ENCODE measurements at places on chromosomes 3 and 15.
A peak's percentile ranks its signal among the peaks of the same experiment; 100 is the strongest.

DNA sequence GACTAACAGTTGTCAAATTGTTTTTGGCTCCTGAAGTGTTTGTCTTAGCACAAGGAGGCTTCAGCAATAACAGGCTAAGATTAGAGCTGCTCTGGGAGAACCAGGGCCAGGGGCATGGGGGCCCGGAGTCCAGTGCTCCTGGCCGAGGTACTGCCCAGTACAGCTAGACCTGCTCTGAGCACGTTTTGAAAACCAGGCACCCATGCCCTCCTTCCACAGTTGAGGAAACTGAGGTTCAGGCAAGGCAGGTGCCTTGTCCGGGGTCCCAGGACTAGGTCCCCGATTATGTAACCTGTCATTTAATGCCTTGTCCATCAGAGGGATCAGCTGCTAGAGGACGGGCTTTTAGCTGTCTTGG lies 19.2 kb downstream of the KBTBD13 start:
- H3K4me1 ChIP-seq, result no peaks in the 10 kb centered on the region
- H3K27me3 ChIP-seq, result no peaks in the 10 kb centered on the region
- DNase-seq, result no peak
- no peak overlapping the region for H3K4me3 ChIP-seq

DNA sequence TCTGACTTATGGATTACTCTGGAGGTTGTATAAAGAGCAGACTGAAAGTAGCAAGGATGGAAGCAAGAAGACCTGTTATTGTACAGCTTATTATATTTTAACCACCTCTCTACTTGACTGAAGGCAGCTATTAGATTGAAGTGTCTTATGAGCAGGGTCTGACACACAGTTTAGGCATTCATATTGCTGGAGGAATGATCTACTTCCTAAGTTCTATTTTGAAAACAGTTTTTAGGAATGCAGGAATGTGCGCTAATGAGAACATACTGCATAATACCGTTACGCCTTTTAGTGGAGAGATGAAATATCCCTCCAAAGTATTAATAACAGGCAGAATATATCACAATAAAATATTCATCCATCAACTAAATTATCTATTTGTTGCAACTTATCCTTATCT lies 193.3 kb downstream of the ISL2 start:
- H3K4me3 ChIP-seq, result no peak overlapping the region
- H3K36me3 ChIP-seq, result no peaks in the 10 kb centered on the region
- DNase-seq, result no peak
- no peaks in the 10 kb centered on the region for H3K27me3 ChIP-seq
- no peaks in the 10 kb centered on the region for H3K4me1 ChIP-seq
- no peak overlapping the region for H3K27ac ChIP-seq

GRCh38 chr15:79779746-79780145 lies 117.1 kb downstream of the MTHFS start:
- no peak overlapping the region for H3K27ac ChIP-seq
- H3K4me1 ChIP-seq, result no peaks in the 10 kb centered on the region
- no peak for DNase-seq
- H3K4me3 ChIP-seq, result no peak overlapping the region
- no peaks in the 10 kb centered on the region for H3K36me3 ChIP-seq

DNA sequence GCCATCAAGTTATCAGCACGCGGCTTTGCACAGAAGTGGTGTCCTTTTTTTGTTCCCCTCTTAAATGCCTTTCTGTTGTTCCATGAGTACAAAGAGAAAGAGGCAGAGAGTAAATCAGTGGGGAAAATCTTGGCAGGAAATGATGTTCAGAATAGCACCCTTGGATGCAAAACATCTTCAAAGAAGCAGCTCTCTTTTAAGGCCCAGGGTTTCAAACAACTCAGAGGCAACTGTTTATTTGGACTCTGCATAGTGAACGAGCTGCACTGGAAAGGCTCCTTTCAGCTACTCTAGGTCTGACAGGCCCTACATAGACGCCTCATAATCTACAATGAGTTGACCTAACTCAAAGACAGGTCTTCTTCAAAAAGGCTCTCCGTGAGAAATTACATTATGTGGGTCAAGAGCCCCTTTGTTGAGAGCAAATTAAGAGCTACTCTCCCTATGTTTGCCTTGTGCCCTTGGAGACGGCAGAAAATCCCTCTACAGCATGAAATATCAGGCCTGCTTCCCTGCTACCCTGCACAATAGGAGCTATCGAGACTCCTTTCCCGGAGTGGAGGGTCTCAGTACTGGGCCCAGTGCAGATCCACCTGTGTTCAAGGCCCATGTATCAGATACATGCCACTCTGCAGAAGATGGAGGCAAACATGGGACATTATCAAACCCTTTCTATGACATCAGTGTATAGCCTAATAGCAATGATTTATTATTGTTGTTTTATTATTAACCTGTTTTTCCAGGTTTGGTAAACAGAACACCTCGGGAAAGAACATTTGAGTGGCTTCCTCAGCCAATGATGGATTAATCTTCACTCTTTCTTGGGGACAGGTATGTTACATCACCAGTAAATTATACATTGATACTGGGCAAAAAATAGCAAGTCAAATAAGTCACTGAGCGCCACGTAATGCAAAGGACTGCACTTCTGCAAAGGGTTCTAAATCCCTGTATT lies 53.1 kb downstream of the HEG1 start:
- no peaks in the 10 kb centered on the region for H3K4me1 ChIP-seq
- H3K4me3 ChIP-seq, result no peak overlapping the region
- no peaks in the 10 kb centered on the region for H3K27me3 ChIP-seq
- H3K36me3 ChIP-seq, result peaks cover 79% of the 10 kb centered on the region

DNA sequence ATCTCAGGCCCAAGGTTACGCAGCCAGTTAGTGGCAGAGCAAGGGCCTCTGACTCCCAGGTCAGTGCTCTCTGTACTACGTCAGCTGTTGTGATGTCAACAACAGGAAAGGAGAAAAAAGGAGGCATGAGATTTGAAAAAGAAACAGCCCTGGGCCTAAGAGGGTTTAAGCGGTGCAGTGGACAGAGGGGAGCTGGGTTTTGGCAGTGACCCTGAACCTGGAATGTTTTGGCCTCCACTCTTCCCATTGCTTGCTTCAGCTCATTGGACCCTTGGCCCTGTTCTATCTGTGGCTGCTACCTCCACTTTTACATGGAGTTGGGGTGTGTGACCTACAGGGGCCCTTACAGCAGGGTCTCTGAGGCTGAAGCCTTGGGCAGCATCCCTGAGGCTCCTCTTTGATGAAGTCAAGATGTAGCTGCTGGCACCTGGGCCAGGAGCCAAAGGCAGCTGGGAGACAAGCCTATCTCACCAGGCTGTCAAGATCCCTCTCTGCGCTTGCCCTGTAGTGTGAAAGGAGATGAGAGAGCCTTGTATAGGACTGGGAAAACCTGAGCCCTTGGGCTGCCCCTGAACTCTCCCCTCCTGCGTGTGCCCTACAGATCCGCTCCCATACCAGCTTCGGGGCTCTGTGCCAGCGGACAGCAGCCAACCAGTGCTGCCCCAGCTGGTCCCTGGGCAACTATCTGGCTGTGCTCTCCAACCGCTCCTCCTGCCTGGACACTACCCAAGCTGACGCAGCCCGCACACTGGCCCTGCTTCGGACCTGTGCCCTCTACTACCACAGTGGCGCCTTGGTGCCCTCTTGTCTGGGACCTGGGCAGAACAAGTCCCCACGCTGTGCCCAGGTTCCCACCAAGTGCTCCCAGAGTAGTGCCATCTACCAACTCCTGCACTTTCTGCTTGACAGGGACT lies 8.7 kb downstream of the DISP2 start:
- no peaks in the 10 kb centered on the region for H3K36me3 ChIP-seq
- no peak for DNase-seq
- H3K27me3 ChIP-seq, result no peaks in the 10 kb centered on the region
- peak overlapping the region; percentile 26 for H3K27ac ChIP-seq
- H3K4me3 ChIP-seq, result peak overlapping the region; percentile 59

GRCh38 chr3:136802481-136802996 lies 16.4 kb upstream of the SLC35G2 start:
- no peaks in the 10 kb centered on the region for H3K36me3 ChIP-seq
- no peaks in the 10 kb centered on the region for H3K4me1 ChIP-seq
- H3K27ac ChIP-seq, result no peak overlapping the region
- no peaks in the 10 kb centered on the region for H3K27me3 ChIP-seq
- no peak for DNase-seq
- no peak overlapping the region for H3K4me3 ChIP-seq

DNA sequence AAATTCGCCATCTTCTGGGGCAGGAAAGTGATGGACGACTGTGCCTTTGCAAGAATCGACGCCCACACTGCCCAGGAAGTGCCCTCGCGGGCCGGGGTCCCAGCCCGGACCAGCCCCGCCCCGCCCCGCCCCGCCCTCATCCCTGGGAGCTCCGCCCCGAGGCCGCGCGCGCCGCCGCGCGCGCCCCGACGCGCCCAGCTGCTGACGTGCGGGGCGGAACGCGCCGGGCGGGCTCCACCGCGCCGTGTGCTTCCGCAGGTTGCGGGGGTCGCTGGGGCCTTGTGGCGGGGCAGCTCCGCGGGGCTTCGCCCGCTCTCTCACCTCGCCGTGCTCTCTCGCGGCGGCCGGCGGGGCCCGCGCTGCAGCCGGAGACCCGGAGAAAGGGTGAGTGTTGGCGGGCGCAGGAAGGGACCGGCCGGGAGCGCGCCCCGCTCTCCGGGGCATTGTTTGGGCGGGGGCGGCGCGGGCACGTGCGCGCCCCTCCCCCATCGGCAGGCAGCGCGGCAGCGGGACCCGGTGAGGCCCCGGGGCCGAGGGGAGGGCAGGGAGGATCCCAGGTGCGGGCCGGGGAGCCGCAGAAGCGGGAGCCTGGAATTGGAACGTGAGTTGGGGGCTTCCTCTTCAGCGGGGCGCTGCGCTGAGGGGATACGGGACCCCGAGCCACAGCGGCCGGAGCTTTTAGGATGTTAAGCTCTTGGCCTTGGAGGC lies at the start of gene YEATS2:
Gene YEATS2, plus strand, starts transcription at position 188 of the 708 bp plus-strand sequence. CDS start 17,366 bp downstream, outside the sequence.
- H3K4me1 ChIP-seq, result peaks cover 3% of the 10 kb centered on the region
- DNase-seq, result peak; percentile 56
- H3K36me3 ChIP-seq, result no peaks in the 10 kb centered on the region

GRCh38 chr15:90953947-90954711 lies 555 bp upstream of the RCCD1 start:
- H3K36me3 ChIP-seq, result peaks cover 24% of the 10 kb centered on the region
- peak overlapping the region; percentile 91 for H3K27ac ChIP-seq
- H3K27me3 ChIP-seq, result no peaks in the 10 kb centered on the region
- peak overlapping the region; percentile 68 for H3K4me3 ChIP-seq
- H3K4me1 ChIP-seq, result peaks cover 23% of the 10 kb centered on the region

GRCh38 chr15:65524226-65524625 lies 6.0 kb upstream of the HACD3 start:
- H3K4me1 ChIP-seq, result no peaks in the 10 kb centered on the region
- no peaks in the 10 kb centered on the region for H3K36me3 ChIP-seq
- DNase-seq, result no peak
- H3K27me3 ChIP-seq, result no peaks in the 10 kb centered on the region

DNA sequence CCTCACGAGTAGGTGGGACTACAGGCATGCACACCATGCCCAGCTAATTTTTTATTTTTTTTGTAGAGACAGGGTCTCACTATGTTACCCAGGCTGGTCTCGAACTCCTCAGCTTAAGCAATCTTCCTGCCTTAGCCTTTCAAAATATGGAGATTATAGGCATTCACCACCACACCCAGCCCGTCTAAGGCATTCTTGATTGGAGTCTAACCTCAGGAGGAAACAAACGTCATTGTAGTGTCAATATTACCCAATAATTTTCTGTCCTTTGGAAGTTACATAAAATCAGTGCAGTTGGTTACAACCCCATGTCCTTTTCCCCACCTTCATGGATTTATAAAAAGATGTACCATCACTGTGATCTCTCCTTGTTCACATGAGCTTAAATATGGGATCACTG lies 41.8 kb downstream of the TIMP4 start:
- no peak overlapping the region for H3K4me3 ChIP-seq
- no peaks in the 10 kb centered on the region for H3K4me1 ChIP-seq
- H3K27ac ChIP-seq, result no peak overlapping the region

DNA sequence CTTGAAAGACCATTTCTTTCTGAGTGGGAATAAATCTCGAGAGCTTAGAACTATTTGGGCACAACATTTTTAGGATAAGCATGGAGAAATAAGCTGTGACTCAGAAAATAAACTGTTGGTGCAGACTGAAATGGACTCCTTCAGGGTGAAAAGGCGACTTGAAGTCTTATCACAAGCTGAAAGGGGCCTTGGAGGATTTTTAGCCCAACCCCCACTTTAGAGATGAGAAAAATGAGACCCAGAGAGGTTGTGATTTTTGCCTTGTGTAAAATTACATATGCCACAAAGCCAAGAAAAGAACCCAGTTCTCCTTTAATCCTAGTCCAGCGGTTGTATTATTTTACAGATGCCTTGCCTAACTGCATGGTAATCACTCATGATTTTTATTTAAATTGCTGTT lies 1.5 kb downstream of the ATP1B3 start:
- H3K4me3 ChIP-seq, result peak overlapping the region; percentile 97
- no peaks in the 10 kb centered on the region for H3K36me3 ChIP-seq
- DNase-seq, result no peak

DNA sequence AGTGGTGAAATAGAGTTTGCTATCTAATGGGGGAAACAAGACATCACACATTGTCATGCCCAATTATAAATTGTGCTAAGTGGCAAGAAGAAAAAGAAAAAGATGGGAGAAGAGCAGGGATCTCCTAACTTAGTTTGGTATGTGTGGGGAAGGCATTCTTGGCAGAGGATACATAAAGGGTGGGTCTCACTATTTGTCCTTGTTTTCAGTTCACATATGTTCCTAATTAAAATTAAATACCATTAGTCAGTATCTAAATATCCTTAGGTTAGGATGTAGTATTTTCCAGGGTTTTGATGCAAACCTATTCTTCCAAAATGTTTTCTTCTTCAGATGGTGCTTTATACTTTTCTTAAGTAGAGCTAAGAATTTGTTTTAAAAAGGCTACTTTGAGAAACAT lies 173.7 kb downstream of the B3GALNT1 start:
- no peak overlapping the region for H3K27ac ChIP-seq
- H3K4me1 ChIP-seq, result no peaks in the 10 kb centered on the region
- H3K36me3 ChIP-seq, result no peaks in the 10 kb centered on the region
- H3K27me3 ChIP-seq, result no peaks in the 10 kb centered on the region

All from effector memory CD4-positive, alpha-beta T cell (primary cell).